ENCODE measurements at places on chromosomes 16 and 17.
A peak's percentile ranks its signal among the peaks of the same experiment; 100 is the strongest.

DNA sequence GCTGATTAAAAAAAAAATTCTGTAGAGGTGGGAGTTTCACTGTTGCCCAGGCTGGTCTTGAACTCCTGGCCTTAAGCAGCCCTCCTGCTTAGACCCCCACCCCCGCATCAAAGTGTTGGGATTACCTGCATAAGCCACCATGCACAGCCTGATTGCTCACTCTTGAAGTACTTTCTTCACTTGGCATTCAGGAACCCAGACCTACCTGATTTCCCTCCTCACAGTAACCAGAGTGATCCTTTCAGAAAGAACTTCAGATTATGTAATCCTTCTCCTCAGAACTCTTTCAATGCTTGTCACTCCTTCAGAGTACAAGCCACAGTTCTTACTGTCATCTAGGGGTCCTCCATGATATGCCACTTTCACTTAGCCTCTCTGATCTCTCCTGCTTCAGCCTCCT, 1.4 kb downstream of the EFCAB13 start:
- no peak for DNase-seq

DNA sequence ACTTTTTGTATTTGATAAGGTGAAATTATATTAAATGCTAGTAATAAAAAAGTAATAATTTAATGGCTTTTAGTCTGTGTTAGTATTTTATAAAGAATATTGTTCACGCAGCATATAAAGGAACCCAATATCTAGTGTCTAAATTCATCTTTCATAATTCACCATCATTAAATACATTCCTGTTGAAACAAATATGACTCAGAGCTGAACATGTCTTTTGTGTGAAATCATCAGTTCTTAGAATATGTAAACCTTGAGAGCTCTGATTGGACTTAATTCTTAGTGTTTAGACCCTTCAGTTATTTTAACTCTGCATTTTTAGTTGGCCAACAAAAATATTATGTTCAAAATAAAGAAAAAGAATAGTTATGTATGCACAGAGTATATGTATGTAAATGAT, 71.8 kb downstream of the ABHD15 start:
- DNase-seq, result no peak

DNA sequence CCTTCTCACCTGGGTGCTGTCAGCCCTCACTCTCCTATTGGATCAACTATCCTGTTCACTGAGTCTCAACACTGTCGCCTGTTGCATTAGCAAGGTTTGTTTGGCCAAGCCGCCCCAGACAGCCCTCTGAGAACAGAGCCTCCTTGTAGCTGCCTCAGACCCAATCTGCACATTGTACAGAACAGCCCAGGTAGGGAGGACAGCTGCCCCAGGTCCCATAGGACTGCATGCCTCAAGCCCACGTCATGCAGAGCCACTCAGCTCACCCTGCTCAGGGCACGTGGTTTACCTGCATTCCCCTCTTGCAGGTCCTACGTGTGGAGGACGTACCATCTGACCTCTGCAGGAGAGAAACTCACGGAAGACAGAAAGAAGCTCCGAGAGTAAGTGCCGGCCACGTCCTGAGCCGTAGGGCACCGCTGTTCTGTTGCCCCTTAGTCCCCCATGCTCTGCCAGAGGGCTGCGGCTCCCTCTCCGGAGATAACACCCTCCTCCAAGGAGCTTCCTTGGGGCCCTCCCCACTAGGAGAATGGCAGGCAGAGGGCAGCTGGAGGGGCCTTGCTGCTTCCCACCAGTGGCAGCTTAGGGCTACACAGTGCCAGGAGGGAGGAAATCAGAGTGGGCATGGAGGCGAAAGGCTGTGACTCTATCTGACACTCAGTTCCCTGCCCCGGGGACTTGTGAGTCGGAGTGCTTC, 2.8 kb downstream of the SNRNP25 start:
- DNase-seq, result no peak

DNA sequence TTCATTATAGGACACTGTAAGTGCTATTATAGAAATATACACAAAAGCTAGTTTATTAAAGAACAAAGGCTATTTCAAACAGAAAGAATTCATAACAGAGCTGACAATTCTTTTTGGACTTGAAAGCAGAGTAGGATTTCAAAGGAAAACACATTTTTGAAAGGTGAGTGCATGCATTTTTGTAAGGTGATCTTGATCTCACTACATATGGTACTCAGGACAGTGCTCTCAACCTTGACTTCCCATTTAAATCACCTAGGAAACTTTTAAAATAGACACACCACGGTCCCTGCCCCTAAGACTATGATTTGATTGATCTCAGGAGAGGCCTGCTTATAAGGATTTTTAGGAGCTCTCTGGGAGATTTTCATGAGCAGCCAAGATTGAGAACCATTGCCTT, 1362.0 kb downstream of the CDH8 start:
- DNase-seq, result no peak

DNA sequence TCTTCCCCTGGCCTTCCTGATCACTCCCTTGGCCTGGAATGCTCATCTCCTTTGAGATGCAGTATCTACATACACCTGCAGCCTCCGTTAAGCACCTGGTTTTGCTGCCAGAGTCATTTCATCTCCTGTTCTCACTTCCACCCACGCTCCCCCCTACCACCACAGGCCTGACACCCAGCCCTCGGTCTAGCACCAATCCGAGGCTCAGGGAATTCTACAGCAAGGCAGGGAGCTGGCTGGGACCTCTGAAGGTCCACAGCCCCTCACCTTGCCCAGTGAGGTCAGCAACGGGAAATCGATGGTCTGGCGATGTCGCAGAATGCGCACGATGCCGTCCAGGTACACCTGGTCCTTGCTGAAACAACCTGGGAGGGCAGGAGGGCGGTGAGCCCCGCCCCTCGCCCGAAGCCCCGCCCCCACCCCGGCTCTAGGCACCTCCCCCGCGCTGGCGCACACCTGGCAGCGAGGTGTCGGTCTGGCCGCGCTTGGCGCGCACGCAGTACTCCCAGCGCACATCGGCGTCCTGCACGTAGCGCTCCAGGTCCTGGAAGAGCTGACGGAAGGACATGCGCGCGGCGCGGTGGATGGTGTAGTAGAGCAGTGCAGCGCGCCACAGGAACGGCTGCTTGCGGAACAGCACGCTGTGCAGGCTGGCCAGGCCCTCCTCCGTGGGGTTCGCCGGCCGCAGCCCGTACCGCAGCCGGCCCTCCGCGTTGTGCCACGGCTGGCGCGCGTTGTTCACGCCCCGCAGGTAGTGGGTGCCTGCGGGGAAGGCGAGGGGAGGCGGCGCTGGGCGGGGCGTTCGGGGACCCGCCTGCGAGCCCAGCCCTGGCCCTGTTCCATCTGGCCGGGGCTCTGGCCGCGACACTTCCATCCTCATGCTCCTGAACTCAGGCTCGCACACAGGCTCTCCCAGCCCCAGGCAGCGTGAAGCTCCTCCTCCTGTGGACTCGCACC, 5.7 kb downstream of the MATCAP1 start:
- no peak for DNase-seq

DNA sequence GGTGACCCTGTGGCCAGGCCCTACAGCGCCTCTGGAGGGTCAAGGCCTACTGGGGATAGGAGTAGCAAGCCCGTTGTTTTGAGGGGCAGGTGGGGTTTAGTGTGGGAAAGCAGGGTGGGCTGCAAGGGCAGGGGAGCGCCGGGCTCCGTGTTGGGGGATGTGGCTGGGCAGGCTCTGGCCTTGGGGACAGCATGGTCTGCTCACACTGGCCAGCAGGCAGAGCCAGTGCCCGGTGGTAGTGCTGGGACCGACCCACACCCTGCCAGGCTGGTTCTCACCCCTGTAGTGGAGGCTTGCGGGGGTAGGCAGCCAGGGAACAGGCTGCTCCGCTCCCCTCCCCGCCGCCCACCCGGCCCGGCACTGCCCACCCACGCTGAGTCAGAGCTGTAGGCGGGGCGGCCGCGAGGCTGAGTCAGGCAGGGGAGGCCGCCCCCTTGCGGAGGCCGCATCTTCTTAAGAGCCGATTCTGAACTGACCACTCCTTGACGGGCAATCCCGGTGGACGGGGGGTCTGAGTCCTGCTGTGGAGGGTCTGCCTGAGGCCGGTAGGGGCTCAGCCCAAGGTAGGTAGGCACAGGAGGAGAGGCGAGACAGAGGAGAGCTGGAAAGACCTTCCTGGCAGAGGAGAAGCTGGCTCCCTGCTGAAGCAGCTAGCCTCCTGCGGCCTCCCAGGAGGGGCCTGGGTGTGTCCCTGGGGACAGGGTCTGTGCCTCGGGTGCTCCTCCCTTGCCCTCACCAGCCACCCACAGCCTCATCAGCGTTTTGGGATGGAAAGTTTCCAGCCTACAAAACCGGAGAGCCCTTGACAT, 62.4 kb downstream of the BAIAP2 start:
- peak; percentile 37 for DNase-seq

DNA sequence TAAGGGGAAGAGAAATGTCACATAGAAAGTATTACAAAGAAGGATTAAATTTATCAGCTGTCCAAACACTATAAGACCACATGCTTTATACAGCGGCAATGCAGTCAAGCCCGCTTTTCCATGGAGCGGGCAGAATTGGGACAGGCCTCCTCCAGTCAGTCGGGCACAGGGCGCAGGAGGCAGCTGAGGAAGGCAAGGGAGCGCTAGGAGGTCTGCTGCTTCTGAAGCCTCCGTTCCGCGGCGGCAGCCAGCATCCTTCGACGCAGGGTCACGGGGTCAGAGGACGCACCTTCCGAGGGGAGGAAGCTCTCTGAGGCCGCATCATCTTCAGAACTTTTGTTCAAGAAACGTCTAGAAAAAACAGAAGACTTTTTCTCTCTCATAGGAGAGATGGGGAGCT, 62.6 kb downstream of the AMFR start:
- no peak for DNase-seq

- no peak for DNase-seq
Measured at GRCh38 chr17:74217888-74218287, 4.5 kb downstream of the TTYH2 start.

All from stimulated activated CD8-positive, alpha-beta memory T cell treated with anti-CD3 and anti-CD28 coated beads, Interleukin-4, amount 100 ng/mL, for 1 hour (primary cell).